CD14-positive monocyte (primary cell): ENCODE measurements at places on chromosomes 1 and 21.

DNA sequence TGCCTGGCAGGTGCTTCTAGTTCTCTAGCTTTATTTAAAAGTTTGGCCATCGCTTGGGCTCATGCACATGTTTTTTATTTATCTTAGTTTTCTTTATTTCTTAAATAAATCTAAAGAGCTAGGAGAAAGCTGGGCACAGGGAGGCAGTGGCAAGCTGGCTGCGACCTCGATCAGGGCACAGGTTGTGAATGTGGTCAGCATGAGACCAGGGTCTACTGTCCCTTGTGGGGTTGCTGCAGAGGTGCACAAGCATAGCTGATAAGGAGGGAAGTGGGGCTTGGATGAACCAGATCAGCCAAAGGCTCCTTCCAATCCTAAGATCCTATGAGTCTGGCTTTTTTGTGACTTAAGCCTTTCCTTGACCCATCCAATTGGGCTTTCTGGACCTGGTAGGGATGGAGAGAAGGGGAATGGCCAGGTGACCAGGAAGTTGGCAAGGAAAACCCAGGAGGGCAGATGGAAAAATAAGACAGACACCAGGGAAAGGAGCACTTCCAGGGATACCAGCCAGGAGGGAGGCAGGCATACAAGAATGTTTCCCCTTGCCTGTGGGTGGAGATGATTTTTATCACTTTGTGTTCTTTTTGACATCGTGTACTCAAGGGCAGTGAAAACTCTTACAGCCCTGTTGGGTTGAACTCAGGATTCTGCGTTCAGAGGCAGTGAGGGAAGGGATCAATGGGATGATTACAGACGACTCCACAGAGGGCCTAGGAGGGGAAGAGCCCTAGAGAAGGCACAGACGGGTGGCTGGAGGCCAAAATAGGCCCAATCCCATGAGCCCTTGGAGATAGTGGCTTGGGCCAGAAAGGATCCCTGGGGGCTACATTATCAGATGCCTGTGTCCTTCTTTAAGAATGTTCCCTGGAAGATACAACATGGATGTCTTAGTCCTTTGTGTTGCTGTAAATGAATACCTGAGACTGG, 8.5 kb downstream of the CYP4B1 start:
- DNase-seq = no peak

DNA sequence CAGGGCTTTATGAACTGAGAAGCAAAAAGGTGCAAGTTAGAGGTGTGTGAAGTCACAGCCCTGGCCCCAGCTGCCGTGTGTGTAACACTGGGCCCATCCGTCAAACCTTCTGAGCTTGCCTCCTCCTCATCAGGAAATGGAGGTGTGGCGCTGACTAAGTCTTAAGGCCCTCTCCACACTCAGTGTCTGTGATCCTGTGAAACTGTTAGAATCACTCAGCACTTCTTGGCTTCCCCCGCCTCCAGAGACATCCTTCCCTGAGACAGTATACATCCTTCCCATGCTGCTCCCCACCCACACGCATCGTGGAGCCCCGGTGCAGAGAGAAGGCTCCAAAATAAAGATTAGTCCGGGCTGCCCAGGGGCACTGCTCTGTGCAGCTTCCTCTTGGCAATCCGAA, 33.3 kb downstream of the LRP8 start:
- DNase-seq = no peak

DNA sequence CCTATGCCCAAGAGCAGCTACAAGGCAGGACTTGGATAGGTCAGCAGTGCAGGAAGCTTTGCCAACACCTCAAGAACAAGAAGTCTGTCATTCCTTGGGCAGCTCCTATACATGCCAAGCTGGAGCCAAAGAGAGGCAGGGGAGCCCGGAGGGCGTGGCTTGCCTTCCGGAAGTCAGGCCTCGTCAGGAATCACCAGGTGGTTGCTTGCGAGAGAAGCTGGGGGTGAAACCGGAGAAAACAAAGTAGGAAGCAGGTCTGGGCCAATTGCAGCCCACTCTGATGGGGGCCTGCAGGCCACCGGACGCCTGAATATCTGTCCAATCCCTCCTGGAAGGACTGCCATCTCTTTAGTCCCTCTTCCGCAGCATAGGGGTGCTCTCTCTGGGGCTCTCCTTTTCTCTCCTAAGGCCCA, 794 bp upstream of the FAM76A start:
- no peak for DNase-seq

DNA sequence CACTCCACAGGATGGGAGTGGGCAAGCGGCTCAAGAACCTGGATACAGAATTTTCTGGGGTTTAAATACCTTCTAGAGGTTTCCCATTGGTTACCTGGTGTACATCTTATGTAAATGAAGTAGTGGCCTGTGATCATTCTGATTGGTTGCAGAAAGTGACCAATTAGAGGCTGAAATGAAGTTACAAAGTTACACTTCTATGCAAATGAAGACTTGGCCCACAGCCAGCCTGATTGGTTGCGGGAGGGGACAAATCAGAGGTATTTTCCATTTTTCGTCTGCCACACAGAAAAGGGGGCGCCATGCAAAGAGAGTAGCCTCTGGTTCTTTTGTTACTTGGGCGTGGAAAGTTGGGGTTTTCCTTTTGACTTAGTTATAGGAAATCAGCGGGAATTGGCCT, 8.9 kb downstream of the KCNAB2 start:
- DNase-seq = no peak

DNA sequence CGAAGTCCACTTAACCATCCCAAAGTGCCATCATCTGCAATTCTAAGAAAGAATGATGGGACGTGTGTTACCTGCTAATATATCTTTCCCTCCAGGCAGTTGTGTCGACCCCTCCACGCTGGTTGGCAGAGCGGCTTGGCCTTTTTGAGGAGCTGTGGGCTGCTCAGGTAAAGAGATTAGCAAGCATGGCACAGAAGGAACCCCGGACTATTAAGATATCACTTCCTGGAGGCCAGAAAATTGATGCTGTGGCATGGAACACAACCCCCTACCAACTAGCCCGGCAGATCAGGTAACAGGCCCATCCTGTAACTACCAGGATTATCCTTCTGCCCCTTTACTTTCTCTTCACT, 520 bp downstream of the TARS2 start:
- DNase-seq = no peak

- no peak for DNase-seq
Observed at GRCh38 chr1:114720492-114720891, 3.9 kb upstream of the NRAS start.

- DNase-seq = no peak
Observed at GRCh38 chr1:7221826-7222694, 436.8 kb downstream of the CAMTA1 start.

GRCh38 chr1:192488058-192488457, 87.5 kb upstream of the RGS1 start:
- no peak for DNase-seq

DNA sequence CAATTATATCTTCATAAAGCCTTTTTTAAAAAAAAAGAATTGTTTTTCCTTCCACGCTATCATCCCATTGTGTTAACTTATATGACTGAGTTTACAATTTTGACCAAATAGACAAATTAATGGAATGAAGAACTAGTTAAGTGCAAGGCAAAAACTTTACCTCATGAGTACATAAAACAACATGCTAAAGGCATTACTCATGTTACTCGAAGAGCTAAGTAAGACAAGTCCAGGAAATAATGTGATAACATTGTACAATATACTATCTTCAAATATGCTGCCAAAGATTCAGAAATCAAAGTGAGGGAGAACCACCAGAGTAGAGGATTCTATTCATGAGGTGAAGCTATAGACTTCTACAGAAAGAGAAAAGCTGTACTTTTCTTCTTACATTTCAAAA, 24.2 kb upstream of the DYNLT5 start:
- no peak for DNase-seq

DNA sequence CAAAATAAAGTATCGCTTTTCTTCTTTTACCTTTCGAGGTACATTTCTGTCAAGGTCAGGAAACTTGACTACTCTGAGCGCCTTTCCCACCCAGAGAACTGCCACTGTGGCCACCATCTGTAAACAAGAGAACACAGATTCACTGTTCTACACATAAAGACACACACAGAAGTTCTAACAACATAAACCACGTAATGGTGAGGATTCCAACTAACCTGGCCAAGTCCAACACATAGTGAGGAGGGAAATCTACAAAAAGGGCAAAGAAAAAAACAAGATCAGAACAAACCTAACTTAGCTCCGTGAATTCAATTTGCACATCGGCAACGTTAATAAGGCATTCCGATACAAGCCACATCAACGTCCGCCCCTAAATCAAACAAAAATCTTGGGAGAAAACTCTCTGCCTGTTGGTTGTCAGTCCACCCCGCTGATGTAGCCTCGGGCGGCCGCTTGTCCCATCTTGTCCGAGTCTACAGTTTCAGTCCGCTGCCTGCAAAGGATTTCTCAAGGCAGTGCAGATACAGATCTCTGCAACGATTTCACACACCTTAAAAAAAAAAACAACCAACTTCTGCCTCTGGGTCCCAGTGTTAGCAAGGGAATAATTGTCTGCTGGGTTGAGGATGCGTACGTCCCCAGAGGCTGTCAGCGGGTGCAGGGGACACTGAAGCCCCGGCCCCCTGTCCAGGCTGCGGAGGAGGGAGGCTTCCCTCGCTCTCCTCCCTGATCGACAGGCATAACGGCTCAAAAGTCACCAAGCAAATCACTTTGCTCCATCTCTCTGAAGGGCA, 1.0 kb downstream of the SLC35D1 start:
- DNase-seq = peak; percentile 11

DNA sequence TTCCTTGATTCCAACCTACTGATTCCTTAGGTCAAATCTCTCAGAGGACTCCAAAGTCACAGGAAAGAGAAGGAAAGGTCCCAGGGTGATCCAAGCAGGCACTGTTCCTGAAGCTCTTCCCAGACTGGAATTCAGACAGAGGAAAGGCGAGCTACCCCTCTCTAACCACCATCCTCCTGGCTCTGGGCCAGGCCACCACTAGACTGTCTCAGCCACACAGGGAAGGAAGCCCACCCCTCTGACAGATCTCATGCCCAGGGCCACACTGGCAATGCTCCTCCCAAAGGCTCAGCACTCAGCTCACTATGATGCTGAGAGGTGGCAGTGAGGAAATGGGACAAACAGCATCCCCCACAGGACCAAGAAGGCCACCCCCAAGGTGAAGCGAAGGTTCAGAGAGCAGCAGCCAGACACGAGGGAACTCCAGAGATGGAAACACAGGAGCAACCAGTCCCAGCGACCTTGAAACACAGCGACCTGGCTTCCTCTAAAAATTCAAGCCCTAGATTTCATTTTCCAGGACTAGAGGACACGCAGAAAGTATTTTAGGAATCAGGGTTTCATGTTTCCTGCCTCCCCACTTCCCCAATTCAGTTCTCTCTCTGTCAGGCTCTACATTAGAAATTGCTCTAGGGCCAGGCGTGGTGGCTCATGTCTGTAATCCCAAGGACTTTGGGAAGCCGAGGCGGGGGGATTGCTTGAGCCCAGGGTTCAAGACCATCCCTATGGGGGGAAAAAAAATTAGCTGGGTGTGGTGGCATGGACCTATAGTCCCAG, 18.8 kb downstream of the PIK3C2B start:
- peak; percentile 27 for DNase-seq

- no peak for DNase-seq
Observed at GRCh38 chr1:81730881-81731280, 69.9 kb upstream of the ADGRL2 start.

DNA sequence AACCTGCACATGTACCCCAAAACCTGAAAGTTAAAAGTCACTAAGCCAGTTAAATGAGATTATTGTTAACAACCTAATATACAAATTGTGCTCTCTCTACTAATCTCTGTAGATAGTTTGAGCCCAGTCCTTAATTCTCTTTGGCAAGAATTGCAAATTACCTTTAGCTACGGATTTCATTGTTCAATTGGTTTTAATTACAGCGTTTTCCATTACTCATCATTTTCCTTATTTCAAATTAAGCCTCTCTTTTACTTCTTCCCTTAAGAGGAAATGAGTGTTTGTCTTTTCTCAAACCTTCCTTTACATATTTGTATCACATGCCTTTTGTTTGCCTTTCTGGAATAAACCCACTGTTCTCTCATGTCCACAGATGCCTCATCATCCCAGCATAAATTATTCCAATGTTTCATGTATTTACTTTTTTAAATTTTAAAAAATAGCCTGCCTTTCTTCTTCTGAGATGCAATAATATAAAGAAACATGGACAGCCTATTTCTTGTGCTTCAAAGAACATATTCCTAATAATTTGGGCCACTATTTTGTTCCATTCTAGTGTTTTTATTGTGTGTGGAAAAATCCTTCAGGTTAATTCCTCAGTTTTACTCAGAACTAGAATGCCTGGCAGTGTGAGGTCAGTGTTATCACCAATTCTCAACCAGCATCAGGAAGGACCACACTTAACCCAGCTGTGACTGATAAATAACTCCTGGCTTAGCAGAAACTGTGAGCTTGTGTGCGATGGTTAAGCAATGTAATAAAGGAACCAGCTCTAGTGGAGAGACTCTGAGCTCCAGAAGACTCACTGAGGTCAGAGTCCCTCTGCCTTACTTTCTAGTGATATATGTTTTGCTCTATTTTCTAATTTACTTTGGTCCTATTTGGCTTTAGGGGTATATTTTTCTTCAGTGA, 600.5 kb downstream of the LTN1 start:
- no peak for DNase-seq

DNA sequence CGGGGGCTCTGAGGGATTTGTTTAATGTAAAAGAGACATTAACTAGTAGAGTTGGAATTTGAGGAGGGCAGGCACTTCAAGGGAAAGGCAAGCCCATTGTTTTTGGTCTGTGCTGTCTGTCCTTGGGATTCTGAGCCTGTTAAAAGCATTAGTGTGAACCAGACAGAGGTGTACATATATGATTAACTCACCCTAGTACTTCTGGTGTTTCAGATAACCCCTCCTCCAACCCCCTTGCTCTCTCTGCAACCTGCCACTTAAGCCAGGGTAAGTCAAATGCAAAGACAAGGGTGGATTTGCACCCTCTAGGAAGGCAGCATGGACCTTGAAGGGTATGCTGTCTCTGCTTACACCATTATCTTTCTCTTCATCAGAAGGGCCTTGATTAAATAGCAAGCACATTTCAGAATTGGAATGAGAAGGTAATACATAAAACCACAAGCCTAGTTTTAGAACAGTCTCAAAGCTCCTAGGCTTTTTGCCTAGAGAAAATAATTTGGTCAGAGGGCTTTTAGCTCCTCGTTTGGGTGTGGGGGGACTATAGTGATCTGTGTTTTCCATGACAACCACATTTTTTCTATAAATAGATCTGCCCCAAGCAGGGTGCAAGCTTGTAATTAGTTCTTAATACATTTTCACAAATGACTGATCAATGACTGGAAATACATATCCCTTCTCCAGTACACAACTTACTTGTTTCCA, 120.7 kb upstream of the SGIP1 start:
- DNase-seq = no peak

DNA sequence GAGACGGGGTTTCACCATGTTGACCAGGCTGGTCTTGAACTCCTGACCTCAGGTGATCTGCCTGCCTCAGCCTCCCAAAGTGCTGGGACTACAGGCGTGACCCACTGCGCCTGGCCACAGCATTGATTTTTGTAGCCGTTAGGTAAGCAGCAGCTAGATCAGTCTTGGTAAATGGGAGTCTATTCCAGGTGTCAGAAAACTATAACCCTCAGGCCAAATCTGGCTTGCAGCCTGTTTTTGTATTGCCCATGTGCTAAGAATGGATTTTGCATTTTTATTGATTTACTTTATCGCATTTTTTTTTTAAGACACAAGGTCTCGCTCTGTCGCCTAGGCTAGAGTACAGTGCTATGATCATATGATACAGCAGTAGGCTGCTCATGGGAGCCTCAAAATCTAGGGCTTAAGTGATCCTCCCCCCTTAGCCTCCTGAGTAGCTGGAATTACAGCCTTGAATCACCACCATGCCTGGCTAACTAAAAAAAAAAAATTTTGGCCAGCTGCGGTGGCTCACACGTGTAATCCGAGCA, 16.6 kb upstream of the SRSF10 start:
- DNase-seq = no peak

- DNase-seq = no peak
Observed at GRCh38 chr1:185894791-185895190, 160.6 kb downstream of the HMCN1 start.
